ENCODE measurements at places on chromosomes 13 and 19.

GRCh38 chr13:66443926-66444325 lies 786.2 kb downstream of the PCDH9 start:
- no peak for DNase-seq

GRCh38 chr19:3061182-3062161 lies 823 bp downstream of the TLE5 start:
- peak; percentile 79 for DNase-seq

DNA sequence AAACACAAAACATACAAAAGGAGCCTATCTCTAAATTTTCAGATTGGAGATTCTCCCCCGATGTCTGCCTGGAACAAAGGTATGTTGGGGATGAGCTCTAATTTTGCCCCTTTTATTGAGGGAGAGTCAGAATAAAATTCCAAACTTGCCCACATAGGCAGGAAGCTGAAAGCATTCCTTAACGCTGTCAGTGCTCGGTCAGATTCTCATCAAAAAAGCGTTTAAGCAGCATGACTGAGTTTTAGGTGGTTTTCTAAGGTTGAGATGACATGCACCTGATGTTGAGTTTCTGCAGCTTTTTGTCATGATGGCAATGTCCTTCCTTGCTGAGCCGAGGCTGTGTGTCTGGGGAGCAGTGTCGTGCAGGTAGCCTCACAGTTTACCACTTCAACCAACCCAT lies 48.4 kb upstream of the MEDAG start:
- DNase-seq: no peak

DNA sequence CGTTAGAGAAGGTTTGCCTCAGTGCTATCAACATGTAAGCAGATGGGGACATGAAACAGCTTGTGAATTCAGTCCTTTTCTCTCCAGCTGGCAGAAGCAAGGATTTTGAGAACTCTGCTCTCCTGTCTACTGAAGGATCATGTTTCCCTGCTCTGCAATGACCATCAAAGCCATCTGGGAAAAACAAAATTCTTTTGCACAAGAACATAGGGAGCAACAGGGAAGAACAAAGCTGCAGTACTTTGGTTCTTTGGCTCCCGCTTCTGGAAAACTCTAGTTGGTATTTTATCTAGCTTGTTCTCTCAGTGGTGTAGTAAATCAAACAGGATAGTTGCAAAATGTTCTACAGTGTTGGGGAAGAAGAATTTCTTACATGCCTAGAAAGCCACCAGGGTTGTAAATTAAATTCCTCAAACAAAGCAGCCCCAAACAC lies 270.4 kb downstream of the ENOX1 start:
- DNase-seq: no peak

GRCh38 chr19:8446061-8446709 lies 1.4 kb downstream of the HNRNPM start:
- no peak for DNase-seq

- peak; percentile 20 for DNase-seq
Measured at GRCh38 chr19:2552859-2553258, 76.9 kb downstream of the GADD45B start.

- DNase-seq: no peak
Measured at GRCh38 chr19:55695511-55696290, 20.7 kb downstream of the EPN1 start.

DNA sequence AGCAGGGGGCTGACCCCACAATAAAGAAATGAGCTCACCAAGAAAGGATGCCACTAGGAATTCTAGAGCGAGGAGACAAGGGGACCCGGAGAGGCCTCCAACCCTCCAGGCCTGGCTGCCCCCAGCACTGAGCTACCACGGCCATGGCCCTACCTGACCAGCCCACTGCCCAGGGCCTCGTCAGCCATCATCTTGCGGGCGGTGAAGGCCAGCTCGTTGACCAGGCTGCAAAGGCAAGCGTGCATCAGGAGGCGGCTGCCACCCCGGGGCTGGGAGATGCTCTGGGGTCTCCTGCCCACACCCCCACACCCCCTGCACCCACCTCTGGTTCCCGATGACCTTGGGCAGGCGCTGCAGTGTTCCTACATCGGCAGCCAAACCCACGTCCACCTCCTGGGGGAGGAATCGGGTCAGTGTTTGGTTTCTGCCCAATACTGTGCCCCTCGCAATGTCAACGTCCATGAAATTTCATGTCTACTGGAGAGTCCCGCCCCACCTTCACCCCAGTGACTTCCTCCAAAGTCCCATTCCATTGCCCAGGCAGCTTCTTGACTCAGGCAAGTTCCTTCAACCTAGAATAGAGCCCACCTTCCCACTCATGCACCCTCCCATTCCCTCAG lies 3.5 kb upstream of the LGALS4 start:
- no peak for DNase-seq

- DNase-seq: no peak
Measured at GRCh38 chr19:23287620-23288019, 37.4 kb upstream of the ZNF724 start.

- no peak for DNase-seq
Measured at GRCh38 chr13:99418843-99419140, 82.5 kb upstream of the TM9SF2 start.

DNA sequence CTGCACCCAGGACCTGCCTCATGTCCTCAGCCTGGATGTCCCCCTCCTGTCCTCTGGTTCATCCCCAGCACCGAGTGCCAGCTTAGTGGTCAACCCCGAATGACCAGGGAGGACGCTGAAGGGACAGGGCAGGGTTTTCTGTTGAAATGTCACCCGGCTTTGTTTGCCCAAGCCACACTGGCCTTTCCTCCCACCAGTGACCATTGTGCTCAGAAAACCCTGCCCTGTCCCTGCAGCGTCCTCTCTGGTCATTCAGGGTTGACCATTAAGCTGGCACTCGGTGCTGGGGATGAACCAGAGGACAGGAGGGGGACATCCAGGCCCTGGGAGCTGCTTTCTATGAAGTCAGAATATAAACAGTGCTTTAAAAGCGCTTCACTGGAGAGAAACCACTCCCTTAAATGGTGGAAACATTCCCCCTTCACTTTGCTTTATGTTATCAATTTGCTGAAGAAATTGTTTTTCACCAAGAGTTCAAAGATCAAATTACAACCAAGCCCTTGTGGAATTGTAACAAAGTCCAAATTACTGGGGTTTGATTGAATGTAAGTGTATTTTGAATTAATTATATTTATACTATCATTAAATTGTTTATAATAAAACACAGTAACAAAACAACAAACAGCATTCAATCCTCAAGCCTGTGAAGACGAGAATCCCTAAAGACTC lies 21.4 kb downstream of the CARS2 start:
- no peak for DNase-seq

GRCh38 chr19:8150998-8151766 lies 1.8 kb upstream of the FBN3 start:
- DNase-seq: no peak

DNA sequence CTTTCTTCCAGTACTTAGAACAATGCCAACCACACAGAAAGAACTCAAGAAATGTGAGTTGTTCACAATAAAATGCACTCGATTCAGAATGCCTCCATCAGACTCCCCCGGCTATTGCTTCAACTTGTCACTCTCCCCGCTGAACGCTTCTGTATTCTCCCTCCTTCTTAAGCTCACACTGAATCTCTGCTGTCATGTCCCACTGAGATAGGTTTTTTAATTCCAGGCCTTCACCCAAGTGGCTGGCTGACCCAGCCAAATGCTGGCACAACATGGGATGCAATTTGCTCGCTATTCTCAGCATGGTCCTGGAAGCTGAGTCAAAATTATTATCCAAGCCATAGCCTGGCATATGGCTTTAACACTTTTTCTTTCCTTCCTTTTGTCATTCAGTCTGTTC lies 76.8 kb upstream of the SERP2 start:
- no peak for DNase-seq

- DNase-seq: no peak
Measured at GRCh38 chr13:58318495-58319167, 687.1 kb downstream of the PCDH17 start.

- DNase-seq: no peak
Measured at GRCh38 chr13:52187029-52187423, 27.6 kb upstream of the NEK3 start.

DNA sequence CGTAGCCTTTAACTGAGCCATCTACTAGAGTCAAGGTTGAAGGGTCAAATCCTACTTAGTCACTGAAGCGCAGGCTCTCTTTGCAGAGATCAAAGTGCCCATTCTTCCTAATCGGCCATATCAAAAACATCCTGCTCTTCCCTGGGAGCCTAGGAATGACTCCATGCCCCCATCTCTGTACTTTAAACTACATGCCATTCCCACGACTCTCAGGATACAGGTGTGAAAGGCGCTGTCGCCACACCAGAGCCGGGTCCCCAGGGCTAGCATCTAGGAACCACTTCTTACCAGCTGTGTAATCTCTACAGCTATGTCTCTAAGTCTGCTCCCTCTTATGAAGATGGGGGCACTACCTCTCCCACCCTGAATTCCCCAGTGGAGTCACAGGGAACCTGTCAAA lies 22.3 kb downstream of the IRS2 start:
- no peak for DNase-seq

GRCh38 chr13:101523154-101524131 lies 71.0 kb downstream of the ITGBL1 start:
- no peak for DNase-seq
